ENCODE measurements at places on chromosomes 12 and 14.

- no peak for DNase-seq
Observed at GRCh38 chr12:69821456-69822159, 3.4 kb upstream of the MYRFL start.

DNA sequence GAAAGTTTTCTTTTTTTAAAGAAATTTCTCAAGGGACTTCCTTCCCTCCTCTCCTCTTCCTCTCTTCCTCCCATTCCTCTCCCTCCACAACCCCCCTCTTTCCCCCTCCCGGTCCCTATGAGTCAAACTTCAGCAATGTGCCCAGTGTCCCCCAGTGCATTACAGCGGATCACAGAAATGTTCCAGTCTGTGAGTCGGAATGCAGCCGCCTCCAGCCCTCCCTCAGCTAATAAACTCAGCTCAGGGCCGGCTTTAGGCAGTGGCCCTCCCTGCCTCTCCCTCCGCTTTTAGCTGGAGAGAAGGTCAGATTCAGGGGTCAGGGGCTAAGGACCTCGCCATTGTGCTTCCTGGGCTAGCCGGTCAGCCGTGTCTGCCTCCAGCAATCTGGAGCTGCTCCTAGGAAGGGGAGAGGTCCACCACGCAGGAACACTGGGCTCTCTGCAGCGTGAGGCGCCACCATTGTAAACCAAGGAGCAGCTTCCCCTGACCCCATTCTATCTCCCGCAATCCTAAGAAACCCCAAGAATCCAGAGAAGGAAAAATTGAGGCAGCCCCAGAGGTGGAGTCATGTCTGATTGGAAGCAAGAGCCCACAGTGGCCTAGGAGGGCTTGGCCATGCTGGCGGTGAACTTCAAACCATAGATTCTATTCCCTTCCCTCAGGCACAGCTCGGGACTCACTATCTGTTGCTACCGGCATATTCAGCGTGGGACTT is 1.1 kb upstream of the HDAC7 start:
- DNase-seq, result no peak

DNA sequence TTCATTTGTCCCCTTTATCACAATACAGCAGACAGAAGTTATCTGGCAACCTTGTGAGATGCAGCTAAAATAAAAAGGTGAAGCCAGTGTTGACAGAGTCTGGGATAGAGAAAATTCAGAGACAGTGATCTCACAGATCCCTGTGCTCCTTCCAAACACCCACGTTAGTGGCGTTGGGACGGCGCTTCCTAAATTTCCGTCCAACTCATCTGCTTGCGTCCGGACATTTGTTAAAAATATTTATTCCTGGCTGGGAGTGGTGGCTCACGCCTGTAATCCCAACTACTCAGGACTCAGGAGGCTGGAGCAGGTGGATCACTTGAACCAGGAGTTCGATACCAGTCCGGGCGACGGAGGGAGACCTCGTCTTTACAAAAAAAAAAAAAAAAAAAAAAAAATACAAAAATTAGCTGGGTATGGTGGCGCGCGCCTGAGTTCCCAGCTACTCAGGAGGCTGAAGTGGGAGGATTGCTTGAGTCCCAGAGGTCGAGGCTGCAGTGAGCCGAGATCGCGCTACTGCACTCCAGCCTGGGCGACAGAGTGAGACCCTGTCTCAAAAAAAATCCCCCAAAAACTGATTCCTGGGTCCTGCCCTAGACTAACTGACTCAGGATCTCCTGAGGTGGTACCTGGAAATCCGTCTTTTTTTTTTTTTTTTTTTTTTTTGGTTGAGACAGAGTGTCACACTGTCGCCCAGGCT is 708 bp upstream of the TCTN1 start:
- DNase-seq, result no peak

DNA sequence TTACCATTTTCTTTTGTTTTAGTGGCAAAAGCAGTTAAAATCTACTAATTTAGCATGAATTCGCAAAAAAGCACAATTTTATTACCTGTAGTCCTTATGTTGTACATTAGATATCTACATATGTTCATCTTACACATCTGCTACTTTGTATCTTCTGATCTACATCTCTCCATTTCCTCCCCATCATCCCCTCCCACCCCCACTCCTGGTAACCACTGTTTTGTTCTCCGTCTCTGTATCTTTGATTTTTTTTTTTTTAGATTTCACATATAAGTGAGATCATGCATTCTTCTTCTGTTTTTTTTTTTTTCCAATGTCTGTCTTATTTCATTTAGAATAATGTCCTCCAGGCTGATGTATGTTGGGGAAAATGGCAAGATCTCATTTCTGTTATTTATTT is 922.7 kb downstream of the VRK1 start:
- no peak for DNase-seq

- DNase-seq, result no peak
Observed at GRCh38 chr12:26109343-26109881, 15.4 kb downstream of the BHLHE41 start.

DNA sequence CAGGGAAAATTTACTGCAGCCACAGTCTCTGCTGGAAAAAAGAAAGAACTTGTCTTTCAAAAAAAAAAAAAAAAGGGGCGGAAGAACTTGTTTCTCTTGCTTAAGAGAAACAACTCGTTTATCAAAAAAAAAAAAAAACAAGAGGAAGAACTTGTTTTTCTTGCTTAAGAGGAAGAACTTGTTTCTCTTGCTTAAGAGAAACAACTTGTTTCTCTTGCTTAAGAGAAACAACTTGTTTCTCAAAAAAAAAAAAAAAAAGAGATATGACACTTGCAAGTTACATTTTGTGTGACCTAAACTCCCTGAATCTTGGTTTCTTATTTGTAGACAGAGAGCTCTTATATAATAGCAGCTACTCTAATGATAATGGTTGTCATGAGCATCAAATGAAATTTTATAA is 44.7 kb upstream of the USP15 start:
- DNase-seq, result no peak

- no peak for DNase-seq
Observed at GRCh38 chr14:36718216-36718615, 56.6 kb downstream of the PAX9 start.

GRCh38 chr14:55125403-55125802 is 3.6 kb upstream of the LGALS3 start:
- no peak for DNase-seq

DNA sequence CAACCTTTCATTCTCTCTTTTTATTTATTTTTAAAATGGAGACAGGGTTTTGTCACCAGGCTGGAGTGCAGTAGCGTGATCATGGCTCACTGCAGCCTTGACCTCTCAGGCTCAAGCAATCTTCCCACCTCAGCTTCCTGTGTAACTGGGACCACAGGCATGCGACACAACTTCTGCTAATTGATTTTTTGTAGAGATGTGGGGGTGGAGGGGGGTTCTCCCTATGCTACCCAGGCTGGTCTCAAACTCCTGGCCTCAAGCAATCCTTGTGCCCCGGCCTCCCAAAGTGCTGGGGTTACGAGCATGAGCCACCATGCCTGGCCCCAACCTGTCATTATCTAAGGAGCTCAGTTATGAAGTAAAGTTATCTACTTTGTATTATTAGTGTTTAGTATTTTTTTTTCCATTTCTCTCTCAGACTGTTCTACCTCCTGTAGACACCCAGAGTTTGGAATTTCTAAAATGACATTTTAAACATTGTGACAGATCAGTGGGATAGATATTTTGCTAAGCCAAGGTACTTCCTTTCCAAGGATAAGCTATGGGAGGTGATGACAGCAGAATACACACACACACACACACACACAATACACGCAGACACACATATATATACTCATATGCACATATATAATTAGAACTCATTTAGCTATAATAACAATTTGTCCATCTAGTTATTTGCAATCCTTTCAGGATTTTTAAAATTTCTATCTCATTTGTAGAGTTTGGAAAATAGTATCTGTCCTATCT is 2.1 kb upstream of the USP44 start:
- no peak for DNase-seq

DNA sequence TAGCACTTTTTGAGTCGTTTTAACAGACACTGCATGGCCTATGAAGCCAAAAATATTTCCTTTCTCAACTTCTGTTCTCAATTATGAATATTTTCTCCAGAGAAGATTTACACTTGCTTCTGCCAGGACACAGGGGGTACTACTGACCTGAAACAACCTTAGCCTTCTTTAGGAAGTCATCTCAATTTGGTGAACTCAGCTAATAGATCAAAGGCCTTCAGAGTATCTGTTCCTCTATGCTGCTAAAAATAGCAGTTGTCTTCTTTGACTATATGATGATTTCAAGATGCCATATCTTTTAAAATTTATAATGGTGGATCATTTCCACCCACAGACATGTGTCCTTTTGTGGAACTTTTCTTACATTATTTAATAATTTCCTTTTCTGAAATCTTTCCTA is 14.0 kb upstream of the NDUFA12 start:
- DNase-seq, result no peak

DNA sequence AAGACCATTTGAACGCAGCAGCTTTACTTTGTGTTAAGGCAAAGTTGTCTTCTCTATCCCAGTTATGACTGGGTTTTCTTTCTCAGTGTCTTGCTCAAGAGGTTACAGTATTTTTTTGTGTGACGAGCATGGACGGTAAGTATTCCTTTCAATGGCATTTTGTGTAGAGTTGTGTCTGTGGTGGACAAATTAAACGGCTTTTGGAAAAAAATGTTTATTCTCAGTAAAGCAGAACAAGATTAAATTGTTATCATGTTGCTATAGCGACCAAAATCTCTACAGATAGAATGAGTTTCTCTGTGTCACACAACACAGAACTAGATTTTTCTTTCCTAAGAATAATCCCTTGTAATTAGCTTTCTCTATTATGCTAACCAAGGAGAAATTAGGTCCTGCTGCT is 417.1 kb downstream of the AEBP2 start:
- no peak for DNase-seq

DNA sequence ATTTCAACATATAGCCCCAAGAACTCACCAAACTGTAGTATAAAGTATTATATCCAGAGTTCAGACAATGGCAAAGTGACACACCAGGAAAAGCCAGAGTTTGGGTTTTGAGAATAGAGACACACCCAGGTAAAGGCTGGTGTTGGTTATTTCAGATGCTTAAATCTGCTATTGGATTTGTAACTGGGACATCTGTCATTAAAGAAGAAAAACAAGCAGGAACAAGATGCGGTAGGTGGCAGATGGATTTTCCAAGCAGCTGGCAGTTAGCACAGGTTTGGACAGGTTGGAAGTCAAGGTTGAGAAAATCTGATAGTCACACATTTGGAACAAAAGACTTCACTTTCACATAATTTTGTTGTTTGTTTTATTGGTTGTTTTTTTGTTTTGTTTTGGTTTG is 14.4 kb upstream of the CDK17 start:
- no peak for DNase-seq

GRCh38 chr12:29863665-29864064 is 79.9 kb upstream of the TMTC1 start:
- no peak for DNase-seq

DNA sequence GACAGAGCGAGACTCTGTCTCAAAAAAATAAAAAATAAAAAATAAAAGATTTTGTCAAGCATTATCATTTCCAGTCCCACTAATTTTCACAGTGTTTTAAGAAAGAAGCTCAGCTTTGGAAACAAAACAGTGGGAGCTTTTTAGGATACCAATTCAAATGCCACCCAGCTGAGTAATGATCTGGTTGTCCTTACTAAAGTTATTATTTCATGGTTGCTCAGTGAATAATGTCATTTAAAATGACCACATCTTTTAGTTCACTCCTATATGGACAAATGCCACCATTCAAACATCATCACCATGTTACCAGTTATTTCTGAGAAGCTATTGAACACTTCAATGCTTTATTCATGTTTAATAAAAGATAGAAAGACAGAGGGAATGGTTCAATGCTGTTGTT is 365.0 kb downstream of the CCER1 start:
- DNase-seq, result no peak

- DNase-seq, result no peak
Observed at GRCh38 chr14:22481546-22481945, 107.5 kb downstream of the DAD1 start.

DNA sequence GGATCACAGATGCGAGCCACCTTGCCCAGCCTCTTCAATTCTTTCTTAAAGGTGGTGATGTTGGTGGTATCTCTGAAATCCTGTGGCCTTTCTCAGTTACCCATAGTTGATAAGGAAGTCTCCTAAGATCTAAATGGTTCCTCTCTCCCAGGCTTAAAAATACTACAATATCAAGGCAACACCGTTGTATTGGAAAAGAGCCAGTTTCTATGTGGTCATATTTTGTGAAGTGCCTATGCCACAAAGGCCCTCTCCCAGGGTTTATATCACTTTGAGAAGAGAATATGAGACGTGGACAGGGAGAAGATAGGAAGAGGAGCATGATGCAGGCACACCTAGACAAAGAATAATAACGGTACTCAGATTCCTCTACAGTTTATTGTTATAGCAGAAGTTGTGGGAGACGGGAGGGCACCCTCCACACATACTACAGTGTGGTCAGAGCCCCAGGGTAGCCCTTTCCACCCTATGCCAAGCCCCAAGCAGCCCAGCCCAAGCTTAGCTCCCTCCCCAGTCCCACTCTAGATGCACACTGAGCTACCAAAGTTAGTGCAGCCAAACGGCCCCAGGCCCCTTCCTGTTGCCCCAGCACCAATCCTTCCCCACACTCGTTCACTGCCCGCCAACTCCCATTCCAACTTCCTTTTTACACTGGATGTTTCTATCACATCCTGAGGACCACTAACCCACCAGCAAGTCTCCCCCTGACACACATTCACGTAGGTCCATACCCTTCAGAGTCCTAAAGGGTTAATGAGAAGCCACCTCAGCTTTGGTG is 8.3 kb downstream of the NDRG2 start:
- no peak for DNase-seq

GRCh38 chr12:8951744-8952143 is 2.3 kb upstream of the M6PR start:
- DNase-seq, result no peak

GRCh38 chr12:62519043-62519442 is 52.4 kb downstream of the MON2 start:
- no peak for DNase-seq

- no peak for DNase-seq
Observed at GRCh38 chr14:55689981-55690871, 110.2 kb downstream of the KTN1 start.

DNA sequence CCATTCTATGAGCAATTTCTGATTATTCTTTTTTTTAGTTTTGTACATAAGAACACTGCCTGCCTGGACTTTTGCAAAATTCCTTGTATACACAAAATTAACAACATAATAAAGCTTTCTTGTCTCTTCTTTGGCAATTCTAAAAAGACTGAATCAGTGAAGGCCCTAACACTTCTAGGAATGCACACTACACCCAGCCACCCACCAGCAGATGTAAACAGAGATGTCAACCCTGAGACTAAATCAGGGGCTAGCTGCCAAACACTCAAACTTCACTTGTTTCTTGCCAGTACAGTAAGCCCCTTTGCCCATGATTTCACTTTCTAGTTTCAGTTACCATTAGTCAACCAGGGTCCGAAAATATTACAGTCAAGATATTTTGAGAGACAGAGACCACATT is 15.5 kb downstream of the DCAF5 start:
- no peak for DNase-seq

- DNase-seq, result no peak
Observed at GRCh38 chr12:26535826-26536225, 297.2 kb downstream of the ITPR2 start.

DNA sequence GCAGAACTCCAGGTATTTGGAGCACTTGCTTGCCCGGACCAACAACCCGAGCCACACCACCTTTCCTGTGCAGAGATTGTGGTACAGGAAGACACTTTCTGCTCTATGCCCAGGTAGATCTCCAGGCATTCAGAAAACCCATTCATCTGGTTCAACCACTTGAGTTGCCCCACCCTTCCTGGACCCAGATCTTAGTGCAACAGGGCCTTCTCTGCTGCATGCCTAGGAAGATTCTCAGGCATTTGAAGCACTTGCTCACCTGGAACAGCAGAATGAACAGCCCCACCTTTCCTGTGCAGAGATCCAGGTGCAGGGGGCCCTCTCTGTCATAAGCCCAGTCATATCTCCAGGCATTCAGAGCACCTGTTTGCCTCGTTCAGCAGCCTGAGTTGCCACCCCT is 412.8 kb upstream of the MGAT4C start:
- DNase-seq, result no peak

Data from stimulated activated CD4-positive, alpha-beta T cell treated with anti-CD3 and anti-CD28 coated beads, Interleukin-1b, Interleukin-23, amount 100 ng/mL, for 24 hours (primary cell).